ENCODE measurements at places on chromosomes 2 and 18.
A peak's percentile ranks its signal among the peaks of the same experiment; 100 is the strongest.

- peak; percentile 92 for DNase-seq
Measured at GRCh38 chr18:12377556-12378197, 650 bp upstream of the AFG3L2 start.

DNA sequence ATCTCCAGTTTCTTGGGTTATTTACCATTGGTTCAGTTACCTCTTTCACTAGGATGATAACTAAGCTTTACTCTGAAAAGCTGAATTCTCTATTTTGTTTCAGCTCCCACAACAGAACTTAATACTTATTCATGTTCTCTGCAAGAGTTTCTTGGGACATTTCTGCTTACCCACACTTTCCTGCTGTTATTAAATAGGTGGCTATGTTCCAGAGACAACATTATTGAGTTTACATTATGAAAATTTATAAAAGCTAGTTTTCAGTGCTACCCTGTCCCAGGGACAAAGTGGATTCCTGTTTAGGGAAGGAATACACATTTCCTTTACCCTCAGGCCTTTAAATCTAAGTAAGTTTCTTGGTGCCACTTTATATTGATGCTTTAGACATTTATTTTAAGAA, 7.0 kb upstream of the GPD2 start:
- no peak for DNase-seq

DNA sequence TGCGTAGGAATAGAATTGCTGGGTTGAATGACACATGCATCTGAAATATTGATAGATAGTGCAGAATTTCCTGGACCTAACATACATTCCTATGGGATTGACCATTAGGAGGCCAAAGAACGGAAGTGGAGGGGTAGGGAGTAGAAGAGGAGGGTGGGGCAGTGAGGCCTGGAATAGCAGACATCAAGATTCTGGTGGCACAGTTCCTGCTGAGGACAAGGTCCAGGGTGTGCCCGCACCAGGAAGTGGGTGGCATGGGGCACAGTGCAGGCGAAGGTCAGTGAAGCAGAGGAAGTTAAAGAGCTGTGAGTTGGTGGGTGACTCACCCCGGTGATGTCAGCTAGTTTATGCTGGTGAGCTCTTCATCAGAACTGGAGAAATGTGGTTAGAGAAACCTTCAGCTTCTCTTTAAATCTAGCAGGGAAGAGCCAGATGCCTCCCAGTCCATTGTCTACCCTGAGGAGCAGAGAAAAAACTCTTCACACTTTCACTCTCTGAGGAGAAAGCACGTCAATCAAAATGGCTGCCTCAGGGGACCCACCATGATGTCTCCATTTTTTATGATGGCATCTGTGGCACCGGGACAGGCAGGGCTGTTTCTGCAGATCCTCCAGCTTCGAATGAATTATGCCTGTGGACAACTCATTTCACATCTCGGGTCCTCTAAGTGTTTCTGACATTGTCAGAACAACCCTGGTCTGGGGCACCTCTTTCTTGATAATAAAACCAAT, 55.9 kb upstream of the CTLA4 start:
- no peak for DNase-seq

- no peak for DNase-seq
Measured at GRCh38 chr18:43751203-43751602, 473.9 kb upstream of the SYT4 start.

DNA sequence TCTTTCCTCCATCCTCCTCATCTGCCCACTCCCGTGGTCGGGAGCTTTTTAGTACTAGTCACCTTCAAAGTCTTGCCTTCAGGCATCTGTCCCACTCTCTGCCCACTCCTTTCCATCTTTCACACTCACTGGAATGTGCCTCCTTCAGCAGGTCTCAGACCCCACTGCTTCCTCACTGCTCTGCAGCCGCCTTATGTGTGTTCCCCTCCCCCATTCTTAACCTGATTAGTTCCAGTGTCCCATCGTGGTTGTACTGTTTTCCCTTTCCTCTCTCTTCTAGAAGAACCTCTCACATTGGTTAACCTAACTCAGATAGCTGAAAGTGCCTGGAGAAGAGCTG, 3.0 kb downstream of the ARMC9 start:
- no peak for DNase-seq

DNA sequence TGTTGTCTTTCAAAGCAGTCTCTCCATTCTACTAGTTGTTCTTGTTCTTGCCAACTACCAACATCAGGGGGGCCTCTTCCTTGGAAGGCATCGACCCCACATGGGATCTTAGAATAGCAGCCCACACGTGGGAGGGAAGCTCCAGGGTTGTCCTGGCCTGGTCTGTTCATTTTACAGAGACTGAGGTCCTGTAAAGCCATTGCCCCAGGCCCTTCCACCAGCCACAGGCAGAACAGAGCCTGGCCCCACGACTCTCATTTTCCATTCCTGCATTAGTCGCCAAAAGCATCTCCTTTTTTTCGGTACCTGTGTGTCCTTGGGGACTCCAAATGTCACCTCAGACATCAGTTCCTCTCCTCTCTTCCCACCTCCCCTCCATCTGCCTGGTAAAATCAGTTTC, 28.0 kb downstream of the CNGA3 start:
- no peak for DNase-seq

GRCh38 chr2:233479616-233480489, 86.7 kb downstream of the USP40 start:
- no peak for DNase-seq

DNA sequence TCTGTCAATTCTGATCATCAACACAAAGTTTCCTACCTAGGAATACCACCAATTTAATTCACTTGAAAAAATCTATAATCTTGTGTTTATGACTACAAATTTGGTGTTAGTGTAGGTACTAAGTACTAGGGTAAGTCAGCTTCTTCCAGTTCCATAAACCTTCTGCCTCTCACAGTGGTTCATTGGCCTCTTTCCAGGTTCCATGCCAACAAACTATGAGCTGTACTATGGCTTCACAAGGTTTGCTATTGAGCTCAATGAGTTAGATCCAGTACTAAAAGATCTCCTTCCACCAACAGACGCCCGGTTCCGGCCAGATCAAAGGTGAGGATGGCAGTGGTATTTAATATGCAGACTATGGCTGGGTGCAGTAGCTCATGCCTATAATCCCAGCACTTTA, 58.8 kb downstream of the PRKRA start:
- DNase-seq = no peak

- no peak for DNase-seq
Measured at GRCh38 chr2:134539981-134540380, 178.8 kb downstream of the TMEM163 start.

- no peak for DNase-seq
Measured at GRCh38 chr2:207239754-207240494, 74.2 kb upstream of the KLF7 start.

DNA sequence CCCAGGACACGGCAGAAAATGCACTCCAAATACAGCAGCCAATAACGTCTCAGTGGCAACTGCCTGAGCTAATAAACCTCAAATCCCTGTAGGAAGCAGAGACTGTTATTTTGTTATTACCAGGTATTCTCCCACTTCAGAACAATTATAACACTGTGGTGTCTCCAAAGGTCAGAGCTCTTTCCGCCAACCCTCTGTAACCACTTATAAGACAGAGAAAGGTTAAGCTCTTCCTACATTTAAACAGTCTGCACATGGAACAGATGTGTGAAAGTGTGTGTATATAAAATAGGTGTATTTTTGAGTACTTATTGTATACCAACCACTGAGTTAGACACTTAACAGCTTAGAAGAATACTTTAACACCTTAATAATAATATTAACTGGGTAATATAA, 64.1 kb downstream of the FBXO15 start:
- no peak for DNase-seq

GRCh38 chr2:182283512-182283911, 143.3 kb downstream of the PDE1A start:
- no peak for DNase-seq

DNA sequence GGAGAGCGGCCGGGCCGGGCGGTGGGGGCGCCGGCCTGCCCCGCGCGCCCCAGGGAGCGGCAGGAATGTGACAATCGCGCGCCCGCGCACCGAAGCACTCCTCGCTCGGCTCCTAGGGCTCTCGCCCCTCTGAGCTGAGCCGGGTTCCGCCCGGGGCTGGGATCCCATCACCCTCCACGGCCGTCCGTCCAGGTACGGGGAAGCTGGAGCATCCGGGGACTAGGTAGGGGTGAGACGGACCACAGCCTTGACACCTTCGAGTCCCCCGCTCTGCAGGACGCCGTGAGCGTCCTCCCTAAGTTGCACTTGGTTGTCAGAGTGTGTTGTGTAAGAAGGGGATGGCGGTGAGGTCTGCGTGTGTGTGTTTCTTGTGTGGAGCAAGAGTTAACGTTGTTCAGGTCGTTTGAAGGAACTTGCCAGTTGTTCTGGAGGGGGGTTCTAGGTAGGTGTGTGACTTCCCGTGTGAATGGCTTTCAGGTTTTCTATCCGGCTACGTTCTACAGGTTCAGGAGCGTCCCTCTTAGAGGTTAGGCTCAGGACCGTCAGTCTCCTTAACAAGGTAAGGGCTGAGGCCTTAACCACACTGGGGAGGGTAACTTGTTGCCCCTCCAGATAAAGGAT, 393 bp downstream of the IL1R1 start:
- no peak for DNase-seq

- DNase-seq = no peak
Measured at GRCh38 chr2:1156059-1156458, 205.4 kb downstream of the SNTG2 start.

- no peak for DNase-seq
Measured at GRCh38 chr2:241425368-241425767, 69.3 kb downstream of the FARP2 start.

- no peak for DNase-seq
Measured at GRCh38 chr2:168568476-168569267, 112.6 kb downstream of the CERS6 start.

DNA sequence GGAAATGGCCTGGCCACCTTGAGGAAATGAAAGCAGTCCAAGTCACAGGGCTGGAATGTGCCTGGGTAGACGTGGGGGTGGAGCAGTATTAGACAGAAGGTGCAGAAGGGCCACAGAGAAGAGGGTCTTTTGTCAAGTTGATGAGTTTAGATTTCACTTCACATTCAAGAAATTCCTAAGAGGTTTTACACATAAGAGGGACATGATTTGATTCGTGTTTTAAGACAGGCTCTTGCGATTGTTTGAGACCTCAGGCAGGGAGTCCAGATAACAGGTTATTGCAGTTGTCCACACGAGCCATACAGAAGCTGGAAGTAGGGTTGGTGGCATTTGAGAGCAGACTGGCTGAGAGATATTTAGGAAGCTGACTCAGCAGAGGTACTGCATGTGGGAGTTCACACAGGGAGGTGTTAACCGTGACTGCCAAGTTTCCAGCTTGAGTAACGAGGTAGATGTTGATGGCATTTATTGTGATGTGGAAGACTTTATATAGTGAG, 64.6 kb downstream of the NEB start:
- DNase-seq = no peak

- DNase-seq = no peak
Measured at GRCh38 chr2:86543793-86544192, 19.4 kb downstream of the CHMP3 start.

DNA sequence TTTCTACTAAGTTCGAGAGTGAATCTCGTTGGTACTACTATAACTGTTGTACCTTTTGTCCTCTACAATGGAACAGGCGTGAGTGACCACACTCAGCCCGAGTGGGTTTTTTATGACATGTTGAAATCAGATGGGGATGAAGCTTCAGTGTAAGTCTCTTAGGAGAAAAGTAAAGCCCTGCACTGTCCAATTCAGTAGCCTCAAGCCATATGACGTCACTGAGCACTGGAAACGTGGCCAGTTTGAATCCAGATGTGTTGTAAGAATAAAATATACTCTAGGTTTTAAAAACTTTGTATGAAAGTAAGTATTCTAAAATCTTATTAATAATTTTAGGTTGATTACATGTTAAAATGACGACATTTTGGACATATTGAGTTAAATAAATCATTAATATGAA, 101.7 kb upstream of the SP3 start:
- DNase-seq = no peak
